Karpas-422 (cell line): ENCODE measurements at places on chromosomes 3 and 15.

GRCh38 chr3:143763564-143764162 lies 84.6 kb downstream of the SLC9A9 start:
- DNase-seq = peak; percentile 53

DNA sequence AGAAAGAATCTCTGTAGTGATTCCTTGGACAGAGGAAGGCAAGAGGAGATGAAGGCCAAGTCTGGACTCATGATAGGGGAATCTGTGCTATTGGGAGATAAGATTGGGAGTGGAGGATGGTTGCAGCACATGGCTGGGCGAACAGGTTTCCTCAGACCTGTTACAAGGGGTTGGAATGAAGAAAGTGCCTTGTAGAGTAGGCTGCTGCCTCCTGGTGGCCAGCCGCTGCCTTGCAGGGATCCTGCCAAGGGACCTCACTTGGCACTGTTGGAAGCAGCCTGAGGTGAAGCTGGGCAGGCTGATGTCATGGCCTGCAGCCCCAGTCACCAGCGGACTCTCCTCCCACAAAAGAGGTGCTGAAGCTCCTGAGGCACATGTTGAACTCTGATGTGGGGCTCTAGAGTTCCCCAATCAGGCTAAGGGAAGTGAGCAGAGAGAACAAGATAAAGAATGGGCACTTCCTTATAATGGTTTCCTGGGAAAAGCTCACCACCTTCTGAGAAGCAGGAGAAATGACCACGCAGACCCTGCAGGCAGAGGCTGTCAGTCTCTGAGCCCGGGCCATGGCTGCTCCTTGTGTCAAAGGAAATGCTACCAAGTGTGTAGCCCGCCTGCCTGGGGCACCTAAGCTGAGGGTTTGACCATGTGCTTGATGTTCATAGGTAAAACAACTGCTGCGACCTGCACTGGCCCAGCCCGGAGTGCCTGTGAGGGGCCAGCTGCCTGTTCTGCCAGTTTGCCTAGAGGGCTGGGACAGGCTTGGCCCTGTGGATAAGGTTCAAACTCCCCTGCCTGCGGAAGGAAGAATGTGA lies 1.6 kb upstream of the TEX264 start:
- DNase-seq = peak; percentile 92

GRCh38 chr3:24128199-24129005 lies 183.3 kb downstream of the NR1D2 start:
- DNase-seq = no peak

DNA sequence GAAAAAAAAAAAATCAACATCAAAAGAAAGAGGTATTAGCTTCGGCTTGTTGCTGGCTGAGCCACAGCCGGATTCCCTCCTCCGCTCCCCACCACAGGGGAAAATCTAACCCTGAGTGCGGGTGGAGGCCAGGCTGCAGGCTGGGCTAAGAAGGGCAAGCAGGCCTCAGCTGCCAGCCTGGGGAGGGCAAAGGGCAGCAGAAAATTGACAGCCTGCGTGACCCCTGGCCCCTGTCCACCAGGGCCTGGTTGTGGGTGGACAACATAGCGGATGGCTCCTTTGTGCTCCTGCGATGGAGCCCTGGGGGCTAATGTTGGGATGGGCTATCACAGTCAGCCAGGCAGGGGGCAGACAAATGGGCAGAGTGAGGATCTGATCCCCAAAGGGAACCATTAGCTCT lies 25.4 kb downstream of the CACNA2D2 start:
- DNase-seq = no peak

DNA sequence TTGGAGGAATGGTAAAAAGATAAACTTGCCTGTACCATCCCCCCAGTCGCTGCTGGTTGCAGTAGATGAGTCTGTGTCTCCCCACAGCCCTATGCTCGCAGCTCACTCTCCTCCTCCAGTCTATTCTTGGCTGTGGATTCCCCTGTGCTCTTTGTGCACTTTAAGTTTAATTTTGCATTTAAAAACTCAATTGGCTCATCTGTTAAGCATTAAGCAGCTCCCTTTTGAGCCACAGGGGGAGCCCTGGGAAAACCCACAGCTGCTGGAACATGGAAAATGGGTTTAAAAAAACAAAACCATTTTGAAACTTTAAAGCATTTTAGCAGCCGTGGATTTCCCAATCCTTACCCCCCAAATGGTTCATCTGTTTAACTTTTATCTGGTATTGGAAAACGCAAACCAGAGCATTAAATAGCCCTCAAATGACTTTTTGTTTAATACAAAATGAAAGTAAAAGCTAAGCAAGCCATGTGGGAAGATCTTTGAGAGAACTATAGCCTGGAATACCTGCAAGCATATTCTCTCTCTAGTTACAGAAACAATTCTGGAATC lies 536.9 kb downstream of the ZIC1 start:
- DNase-seq = no peak

GRCh38 chr3:67083277-67083676 lies 85.2 kb downstream of the KBTBD8 start:
- peak; percentile 72 for DNase-seq

DNA sequence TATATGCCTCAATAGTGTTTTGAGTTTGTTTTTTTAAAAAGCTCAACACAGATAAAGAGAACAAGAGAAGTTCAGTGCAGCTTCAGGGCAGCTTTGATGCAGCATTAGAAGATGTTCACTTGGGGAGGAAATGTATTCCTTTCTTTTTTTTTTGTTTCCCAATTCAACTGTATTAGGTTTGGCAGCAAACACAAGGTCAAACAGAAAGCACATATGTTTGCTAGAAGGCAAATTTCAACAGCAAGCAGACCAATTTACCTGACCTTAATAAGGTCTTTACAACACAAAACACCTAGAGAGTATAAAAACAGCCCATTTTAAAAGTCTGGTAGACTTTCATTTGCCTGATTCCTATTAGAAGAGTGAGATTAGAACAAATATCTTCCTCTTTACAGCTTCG lies 7.3 kb upstream of the CDAN1 start:
- no peak for DNase-seq

- DNase-seq = no peak
Measured at GRCh38 chr3:121768452-121768851, 18.9 kb upstream of the GOLGB1 start.

GRCh38 chr3:85508659-85509058 lies 549.9 kb downstream of the CADM2 start:
- no peak for DNase-seq

DNA sequence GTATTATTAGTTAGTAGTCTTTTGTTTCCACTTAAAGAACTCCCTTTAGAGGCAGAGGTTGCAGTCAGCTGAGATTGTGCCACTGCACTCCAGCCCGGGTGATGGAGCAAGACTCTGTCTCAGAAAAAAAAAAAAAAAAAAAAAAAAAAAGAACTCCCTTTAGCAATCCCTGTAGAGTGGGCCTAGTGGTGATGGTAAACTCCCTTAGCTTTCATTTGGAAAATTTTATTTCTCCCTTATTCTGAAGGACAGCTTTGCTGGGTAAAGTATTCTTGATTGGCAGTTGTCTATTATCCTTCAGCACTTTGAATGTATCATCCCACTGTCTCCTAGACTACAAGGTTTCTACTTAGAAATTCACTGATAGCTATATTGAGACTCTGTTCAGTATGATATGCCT lies 46.0 kb downstream of the RPL39L start:
- peak; percentile 44 for DNase-seq

GRCh38 chr3:105572501-105572900 lies 205.8 kb downstream of the ALCAM start:
- DNase-seq = no peak

- DNase-seq = no peak
Measured at GRCh38 chr3:153595186-153595815, 433.3 kb downstream of the RAP2B start.

DNA sequence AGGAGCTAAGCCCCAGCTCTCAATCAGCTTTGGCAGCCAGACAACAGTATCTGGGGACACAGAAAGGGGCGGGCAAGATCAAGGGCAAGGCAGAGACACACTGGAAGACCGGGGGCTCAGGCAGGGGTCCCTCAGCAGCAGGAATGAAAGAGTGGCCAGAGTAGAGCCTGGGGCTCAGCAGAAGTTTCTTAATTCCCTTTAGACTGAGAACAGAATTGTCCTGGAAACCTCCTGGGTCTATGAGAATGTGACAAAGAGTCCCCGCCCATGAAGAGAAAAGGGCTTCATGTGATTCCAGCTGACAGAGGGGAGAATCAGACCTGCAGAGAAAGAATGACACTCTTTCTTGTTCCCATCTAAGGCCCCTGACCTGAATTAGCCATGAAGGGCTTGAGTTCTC lies 95.2 kb upstream of the CTNNB1 start:
- no peak for DNase-seq
